Left ventricle myocardium inferior (tissue), 1 donor: ENCODE measurements at places on chromosomes 13 and 19. TPM values are rescaled to one million over a fixed set of nuclear protein-coding genes. Genes with fewer than 3 reads are reported as not detected.
A peak's percentile ranks its signal among the peaks of the same experiment; 100 is the strongest.

Gene CYP2S1
- 0.44 TPM for total RNA-seq

GRCh38 chr19:38049105-38049649, 142.2 kb downstream of the SIPA1L3 start:
- no peaks in the 10 kb centered on the region for H3K36me3 ChIP-seq
- no peak overlapping the region for H3K4me3 ChIP-seq
- no peak for DNase-seq

- peaks cover 92% of the 10 kb centered on the region for H3K27me3 ChIP-seq
- H3K4me3 ChIP-seq = no peak overlapping the region
- no peak for DNase-seq
- H3K27ac ChIP-seq = no peak overlapping the region
Measured at GRCh38 chr19:3292958-3293529, 68.6 kb downstream of the CELF5 start.

DNA sequence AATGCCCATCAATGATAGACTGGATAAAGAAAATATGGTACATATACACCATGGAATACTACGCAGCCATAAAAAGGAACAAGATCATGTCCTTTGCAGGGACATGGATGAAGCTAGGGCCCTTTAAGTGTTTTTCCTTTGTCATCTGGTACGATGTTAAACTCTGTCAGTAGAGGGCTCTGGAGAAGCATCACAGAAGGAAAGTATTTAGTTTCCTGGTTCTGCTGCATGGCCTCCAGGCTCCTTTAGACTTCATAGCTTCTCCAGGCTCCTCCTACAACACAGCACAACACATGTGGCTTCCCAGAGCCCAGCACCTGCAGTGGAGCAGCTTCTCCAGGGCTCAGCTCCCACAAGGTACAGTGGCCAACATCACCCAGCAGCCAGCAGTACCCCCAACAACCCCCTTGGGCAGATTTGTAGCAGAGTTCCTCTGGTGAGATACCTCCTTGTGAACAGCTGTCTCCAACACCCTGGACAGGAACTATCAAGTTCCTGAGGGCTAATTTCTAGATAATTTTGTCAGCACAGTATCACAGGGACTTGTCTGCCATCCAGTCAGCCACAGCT, 63.4 kb downstream of the KCTD12 start:
- H3K4me1 ChIP-seq = peaks cover 16% of the 10 kb centered on the region
- no peaks in the 10 kb centered on the region for H3K36me3 ChIP-seq
- H3K27ac ChIP-seq = peak overlapping the region; percentile 64
- no peak overlapping the region for H3K4me3 ChIP-seq

Gene BICRA
- 7.8 TPM for total RNA-seq

Gene ZNF540
- total RNA-seq = 6.9 TPM

Gene NUMBL
- 14.7 TPM for total RNA-seq

Gene TMEM86B
- total RNA-seq = 2.1 TPM

Gene SLC10A2
- total RNA-seq = not detected

Gene CC2D1A
- total RNA-seq = 20.1 TPM

- DNase-seq = no peak
- H3K4me1 ChIP-seq = peaks cover 5% of the 10 kb centered on the region
- no peak overlapping the region for H3K27ac ChIP-seq
- H3K4me3 ChIP-seq = no peak overlapping the region
- H3K36me3 ChIP-seq = no peaks in the 10 kb centered on the region
Measured at GRCh38 chr13:58852076-58852475, 1220.5 kb downstream of the PCDH17 start.

GRCh38 chr19:48321372-48321621, 4.1 kb upstream of the EMP3 start:
- DNase-seq = peak; percentile 96
- peak overlapping the region; percentile 72 for H3K4me3 ChIP-seq
- no peaks in the 10 kb centered on the region for H3K36me3 ChIP-seq
- no peaks in the 10 kb centered on the region for H3K27me3 ChIP-seq

Gene ZNF541
- 0.99 TPM for total RNA-seq

DNA sequence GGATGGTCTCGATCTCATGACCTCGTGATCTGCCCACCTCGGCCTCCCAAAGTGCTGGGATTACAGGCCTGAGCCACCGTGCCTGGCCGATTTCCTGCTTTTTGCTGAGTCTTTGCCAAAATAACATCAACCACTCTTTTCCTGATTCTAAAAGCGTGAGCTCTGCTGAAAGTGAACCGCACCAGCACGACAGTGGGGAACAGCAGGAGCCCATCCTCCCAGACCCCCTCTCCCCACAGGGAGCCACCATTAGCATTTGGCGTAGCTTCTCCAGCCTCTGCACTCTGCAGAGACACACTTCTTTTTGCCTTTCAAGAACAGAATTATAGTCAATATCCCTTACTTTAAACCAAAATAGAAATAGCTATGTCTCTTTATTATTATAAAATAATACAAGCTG, 41.3 kb downstream of the MYH14 start:
- H3K36me3 ChIP-seq = peaks cover 2% of the 10 kb centered on the region
- no peaks in the 10 kb centered on the region for H3K4me1 ChIP-seq
- H3K27me3 ChIP-seq = peaks cover 7% of the 10 kb centered on the region
- no peak overlapping the region for H3K27ac ChIP-seq

DNA sequence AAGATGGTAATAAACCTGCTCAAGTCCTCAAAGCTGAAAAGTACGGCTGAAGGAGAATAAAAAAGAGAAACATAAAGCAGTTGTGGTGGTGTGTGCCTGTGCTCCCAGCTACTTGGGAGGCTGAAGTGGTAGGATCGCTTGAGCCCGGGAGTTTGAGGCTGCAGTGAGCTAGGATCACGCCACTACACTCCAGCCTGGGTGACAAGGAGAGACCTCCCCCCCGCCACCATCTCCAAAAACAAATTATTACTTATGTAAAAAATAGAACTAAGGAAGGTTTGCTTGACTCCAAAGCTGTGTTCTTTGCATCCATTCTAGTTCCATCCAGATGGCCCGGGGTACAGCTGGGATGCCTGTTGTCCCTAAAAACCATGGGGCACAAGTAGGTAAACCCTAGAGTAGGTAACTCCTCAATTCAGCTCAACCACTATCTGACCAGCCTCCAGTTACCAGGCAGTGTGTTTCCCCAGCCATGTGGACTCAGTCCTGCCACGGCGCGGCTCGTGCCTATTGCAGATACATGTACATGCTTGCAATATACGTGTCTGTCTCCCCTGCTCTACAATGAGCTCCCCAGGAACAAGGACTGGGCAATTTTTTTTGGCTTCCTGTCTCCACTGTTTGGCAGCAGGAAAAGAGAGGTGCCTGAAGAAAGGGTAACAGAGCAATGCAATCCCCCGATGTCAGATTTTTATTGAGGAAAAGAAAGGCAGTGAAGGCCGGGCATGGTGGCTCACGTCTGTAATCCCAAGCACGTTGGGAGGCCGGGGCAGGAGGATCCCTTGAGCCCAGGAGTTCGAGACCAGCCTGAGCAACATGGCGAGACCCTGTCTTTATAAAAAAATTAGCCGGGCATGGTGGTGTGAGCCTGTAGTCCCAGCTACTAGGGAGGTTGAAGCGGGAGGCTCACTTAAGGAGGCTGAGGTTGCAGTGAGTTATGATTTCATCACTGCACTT, 101.3 kb downstream of the GNG7 start:
- DNase-seq = no peak
- peaks cover 46% of the 10 kb centered on the region for H3K4me1 ChIP-seq
- H3K27me3 ChIP-seq = no peaks in the 10 kb centered on the region
- no peaks in the 10 kb centered on the region for H3K36me3 ChIP-seq
- peak overlapping the region; percentile 91 for H3K27ac ChIP-seq

Gene POGLUT2
- total RNA-seq = 3.4 TPM

- no peak for DNase-seq
- no peaks in the 10 kb centered on the region for H3K27me3 ChIP-seq
- no peak overlapping the region for H3K27ac ChIP-seq
Measured at GRCh38 chr13:76552807-76553206, 333.4 kb downstream of the KCTD12 start.

DNA sequence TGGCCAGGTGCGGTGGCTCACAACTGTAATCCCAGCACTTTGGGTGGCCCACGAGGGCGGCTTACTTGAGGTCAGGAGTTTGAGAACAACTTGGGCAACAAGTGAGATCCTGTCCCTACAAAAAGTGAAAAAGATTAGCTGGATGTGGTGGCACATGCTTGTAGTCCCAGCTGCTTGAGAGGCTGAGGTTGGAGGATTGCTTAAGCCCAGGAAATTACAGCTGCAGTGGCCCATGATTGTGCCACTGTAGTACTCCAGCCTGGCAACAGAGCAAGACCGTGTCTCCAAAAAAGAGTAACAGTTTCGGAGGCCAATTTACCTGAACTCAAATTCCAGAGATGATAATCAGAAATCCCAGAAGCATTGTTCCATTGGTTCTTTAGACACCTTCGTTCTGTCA, 4.4 kb downstream of the ZNF473 start:
- no peak overlapping the region for H3K27ac ChIP-seq
- H3K4me1 ChIP-seq = peaks cover 18% of the 10 kb centered on the region
- no peak for DNase-seq
- no peak overlapping the region for H3K4me3 ChIP-seq

GRCh38 chr13:94632226-94632980, 30.7 kb downstream of the GPR180 start:
- H3K4me3 ChIP-seq = no peak overlapping the region
- no peak for DNase-seq
- no peak overlapping the region for H3K27ac ChIP-seq
- peaks cover 26% of the 10 kb centered on the region for H3K36me3 ChIP-seq
- H3K27me3 ChIP-seq = no peaks in the 10 kb centered on the region
- H3K4me1 ChIP-seq = peaks cover 8% of the 10 kb centered on the region

Gene PSG11
- total RNA-seq = not detected

DNA sequence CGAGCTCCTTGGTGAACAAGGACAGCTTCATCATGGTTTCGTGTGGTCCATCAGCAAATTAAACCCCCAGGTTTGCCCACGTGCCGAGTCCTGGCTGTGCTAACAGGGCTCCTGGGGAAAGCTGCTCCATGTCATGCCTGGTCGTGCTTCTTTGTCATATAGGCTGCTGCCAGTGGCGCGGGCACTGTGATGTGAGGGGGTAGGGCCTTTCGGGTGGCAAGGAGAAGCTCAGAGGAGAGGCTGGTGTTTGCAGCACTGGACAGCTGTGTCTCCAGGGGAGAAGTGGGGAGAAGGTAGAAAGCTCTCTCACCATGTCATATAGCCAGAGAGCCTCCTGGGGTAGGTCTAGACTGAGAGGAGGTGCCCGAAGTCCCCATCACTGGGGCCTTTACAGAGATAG, 13.3 kb downstream of the VSTM2B start:
- no peaks in the 10 kb centered on the region for H3K36me3 ChIP-seq
- no peak overlapping the region for H3K4me3 ChIP-seq
- no peak overlapping the region for H3K27ac ChIP-seq
- H3K4me1 ChIP-seq = no peaks in the 10 kb centered on the region

DNA sequence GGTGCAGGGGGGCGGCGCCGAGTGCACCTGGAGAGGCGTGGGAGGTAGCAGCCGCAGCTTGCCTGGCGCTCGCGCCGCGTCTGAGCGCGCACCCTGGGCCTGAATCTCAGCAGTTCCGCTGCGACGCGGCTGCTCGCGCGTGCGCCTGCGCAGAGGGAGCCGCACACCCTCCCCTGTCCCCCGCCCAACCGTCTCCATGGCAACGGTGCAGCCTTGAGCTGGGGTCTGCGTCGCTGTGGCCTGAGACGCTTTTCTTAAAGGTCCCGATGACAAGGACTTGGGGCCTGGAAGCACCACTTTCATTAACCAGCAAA, at the start of gene PNMA8B:
Gene PNMA8B (minus strand): TSS at position 82 of the 314 bp plus-strand sequence. CDS start 402 bp downstream, outside the sequence.
- DNase-seq = peak; percentile 63
- peak within 1 kb of the TSS; percentile 60 for H3K4me3 ChIP-seq
- peaks cover 50% of the 10 kb centered on the region for H3K27me3 ChIP-seq
- H3K36me3 ChIP-seq = no peaks in the 10 kb centered on the region

DNA sequence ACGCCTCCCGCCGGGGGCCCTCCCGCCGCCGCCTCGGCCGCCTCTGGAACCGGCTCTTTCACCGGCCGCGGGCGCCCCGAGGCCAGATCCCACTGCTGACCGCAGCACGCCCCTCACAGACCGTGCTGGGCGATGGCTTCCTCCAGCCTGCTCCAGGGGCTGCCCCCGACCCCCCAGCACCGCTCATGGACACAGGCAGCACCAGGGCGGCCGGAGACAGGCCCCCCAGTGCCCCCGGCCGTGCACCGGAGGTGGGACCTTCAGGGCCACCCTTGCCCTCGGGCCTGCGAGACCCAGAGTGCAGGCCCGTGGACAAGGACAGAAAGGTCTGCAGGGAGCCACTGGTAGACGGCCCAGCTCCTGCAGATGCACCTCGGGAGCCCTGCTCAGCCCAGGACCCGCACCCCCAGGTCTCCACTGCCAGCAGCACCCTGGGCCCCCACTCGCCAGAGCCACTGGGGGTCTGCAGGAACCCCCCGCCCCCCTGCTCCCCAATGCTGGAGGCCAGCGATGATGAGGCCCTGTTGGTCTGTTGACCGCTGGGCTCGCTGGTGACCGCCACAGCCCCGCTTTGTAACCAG, 13.0 kb downstream of the LRP3 start:
- DNase-seq = no peak
- no peaks in the 10 kb centered on the region for H3K4me1 ChIP-seq

Gene CGB8
- not detected for total RNA-seq

DNA sequence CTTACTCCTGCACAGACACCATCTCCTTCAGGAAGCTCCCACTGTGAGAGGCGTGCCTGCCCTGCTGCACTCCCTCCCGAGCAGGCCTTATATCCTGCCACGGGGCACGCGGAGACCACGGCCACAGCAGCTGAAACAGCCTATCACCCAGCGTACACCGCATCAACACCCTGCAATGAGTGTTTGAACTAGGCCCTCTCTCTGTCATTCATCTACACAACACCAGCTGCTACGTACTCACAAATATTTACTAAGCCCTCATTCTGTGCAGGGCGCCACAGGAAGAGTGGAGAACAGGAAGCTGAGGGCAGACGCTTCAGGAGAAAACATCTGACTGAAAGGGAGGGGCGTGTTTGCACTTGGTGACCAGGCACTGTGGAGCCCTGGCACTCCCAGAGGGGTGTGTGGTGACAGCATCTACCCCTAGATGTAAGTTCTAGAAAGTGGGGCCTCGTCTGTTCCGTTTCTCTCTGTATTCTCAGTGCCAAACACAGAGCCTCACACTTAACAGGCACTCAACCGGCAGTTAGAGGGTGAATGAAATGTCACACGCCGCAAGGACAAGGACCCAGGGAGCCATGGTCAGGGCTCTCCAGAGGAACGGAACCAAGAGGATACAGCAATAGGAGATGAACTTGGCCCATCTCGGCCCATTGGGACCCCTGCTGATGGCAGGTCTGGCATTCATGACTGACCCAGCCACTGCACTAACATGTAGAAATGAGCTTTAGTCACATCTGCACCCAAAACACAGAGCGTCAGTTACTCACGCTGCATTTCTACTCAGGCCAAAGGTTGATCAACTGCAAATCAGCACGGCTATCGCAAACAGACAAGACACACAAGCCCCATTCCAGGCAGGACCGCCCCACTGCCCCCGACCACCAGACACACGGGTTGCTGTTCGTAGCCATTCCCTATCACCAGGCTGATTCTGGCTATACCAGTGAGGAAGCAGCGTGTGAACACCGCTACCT, 15.7 kb downstream of the RANBP3 start:
- H3K27ac ChIP-seq = peak overlapping the region; percentile 68
- H3K4me3 ChIP-seq = peak overlapping the region; percentile 40
- H3K36me3 ChIP-seq = no peaks in the 10 kb centered on the region
- DNase-seq = peak; percentile 43

- H3K27ac ChIP-seq = peak within 1 kb of the TSS; percentile 95
- H3K36me3 ChIP-seq = peaks cover 27% of the 10 kb centered on the region
- peak; percentile 99 for DNase-seq
- no peaks in the 10 kb centered on the region for H3K27me3 ChIP-seq
Measured at GRCh38 chr19:58572818-58573657, at the start of gene MZF1. TSS of gene MZF1 (minus strand) at chr19:58573335. CDS start at chr19:58571389, 1,946 bp downstream.
